ENCODE measurements at places on chromosomes 6 and 20.

- no peak for DNase-seq
These were observed 62.7 kb downstream of the DZANK1 start for GRCh38 chr20:18404172-18404571.

DNA sequence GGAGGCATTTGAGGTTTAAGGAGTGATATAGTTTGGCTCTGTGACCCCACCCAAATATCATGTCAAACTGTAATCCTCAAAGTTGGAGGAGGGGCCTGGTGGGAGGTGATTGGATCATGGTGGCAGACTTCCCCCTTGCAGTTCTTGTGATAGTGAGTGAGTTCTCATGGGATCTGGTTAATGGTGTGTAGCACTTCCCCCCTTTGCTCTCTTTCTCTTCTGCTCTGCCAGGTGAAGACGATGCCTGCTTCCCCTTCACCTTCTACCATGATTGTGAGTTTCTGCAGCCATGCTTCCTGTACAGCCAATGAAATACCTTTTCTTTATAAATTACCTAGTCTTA is 1.7 kb upstream of the HDDC2 start:
- no peak for DNase-seq

DNA sequence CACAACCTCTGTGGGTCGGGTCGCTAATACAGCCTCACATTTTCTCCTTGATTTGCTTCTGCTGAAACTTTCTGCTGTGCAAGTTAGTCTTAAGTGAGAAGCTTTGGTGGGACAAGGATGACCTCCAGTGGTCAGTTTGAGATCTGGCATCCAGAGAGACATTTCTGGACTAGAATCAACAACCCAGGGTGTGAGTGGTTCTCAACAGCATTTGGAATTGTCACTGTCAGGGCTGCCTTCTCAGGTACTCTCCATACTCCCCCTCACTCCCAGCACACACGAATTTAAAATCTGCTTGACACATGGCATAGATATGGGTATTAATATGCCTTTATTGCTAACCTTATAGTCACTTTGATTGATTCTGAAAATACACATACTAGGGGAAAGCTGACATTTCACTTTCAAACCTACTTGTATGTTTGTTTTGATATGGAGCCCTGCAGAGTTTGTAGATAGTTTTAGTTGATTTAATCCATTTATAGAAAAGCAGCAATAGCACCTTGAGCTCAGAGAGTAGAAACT is 13.2 kb downstream of the OTOR start:
- DNase-seq = peak; percentile 3

DNA sequence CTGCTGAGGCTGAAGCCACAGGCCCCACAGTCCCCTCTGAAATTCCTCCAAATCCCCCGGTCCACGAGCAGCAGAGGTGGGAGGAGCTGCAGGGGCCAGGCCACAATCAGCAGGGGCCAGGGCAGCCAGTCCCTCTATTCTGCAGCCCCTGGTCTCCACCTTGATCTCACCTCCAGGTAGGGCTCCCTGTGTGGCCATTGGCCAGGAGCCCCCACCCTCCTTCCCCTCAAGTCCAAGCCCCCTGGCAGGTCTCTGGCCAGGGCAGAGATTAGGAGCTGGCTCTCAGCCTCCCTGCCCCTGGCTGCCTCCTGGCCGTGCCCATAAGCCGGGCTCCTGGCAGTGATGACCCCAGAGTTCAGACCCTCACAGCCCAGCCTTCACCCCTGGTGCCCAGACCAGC is 34.7 kb downstream of the YTHDF1 start:
- no peak for DNase-seq

- DNase-seq = no peak
These were observed 25.5 kb downstream of the FASTKD5 start for GRCh38 chr20:3134151-3134550.

- DNase-seq = no peak
These were observed 113.4 kb downstream of the NFATC2 start for GRCh38 chr20:51429144-51429482.

- no peak for DNase-seq
These were observed 62.4 kb downstream of the TMEM242 start for GRCh38 chr6:157260735-157261410.

DNA sequence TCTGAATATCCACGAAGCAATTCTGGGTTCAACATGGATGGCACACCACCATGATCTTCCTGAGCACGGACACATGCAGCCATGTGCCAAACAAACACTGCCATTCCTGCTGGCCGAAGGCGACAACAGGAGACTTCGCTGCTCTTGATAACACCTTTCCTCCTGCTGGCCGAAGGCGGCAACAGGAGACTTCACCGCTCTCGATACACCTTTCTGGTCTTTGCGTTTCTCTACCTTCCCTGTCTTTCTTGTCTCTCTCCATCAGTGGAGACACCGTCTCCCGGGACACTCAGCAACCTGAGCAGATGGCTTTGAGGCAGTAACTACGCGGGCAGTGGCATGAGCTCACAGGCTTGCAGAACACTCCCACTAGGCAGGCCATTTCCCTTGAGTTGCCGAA is 54.9 kb upstream of the MPC1 start:
- no peak for DNase-seq

DNA sequence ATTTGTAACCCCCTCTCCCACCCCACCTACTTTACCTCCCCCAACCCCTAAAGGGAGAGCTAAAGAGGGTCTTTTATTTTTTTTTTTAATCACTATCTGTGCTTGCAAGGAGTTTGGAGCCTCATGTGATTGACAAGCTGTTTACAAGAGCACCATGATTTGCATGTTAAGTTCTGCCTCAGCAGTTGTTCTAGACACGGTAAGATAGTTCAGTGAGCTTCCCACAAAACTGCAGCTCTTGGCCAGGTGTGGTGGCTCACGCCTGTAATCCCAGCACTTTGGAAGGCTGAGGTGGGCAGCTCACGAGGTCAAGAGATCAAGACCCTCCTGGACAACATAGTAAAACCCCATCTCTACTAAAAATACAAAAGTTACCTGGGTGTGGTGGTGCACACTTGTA is 5.0 kb upstream of the PXDC1 start:
- DNase-seq = no peak

DNA sequence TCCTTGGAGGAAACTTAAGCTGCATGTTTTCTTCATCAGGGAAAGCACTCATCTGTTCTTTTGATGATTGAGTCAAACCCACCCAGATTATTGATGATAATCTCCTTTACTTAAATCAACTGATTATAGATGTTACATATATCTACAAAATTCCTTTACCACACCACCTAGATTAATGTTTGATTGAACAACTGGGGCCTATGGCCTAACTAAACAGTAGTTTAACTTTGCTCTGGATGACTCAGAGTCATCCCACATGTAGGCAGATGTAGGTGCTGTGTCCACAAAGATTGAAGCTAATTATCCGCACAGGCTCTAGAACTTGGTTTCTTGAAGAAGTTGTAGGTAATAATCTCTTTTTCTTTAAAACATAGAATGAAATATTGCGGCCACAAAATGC is 42.2 kb downstream of the PKIB start:
- DNase-seq = no peak

DNA sequence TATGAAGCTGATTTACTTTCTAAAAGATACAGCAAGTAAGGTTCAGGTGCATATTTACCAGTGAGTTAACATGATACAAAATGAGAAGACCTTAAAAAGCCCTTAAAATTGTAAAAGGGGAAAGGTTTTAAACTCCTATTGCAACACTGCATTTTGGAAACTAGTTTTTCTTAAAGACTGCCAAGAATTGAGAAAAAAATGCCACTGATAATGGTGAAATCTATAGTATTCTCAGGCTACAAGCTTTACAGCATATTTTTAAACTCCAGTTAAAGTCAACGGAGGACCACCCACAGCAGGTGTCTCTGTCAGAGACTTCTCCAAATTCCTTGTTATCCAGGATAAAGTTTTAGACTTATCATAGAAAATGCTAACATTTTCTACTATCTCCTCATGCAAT is 53.6 kb downstream of the ELOVL5 start:
- no peak for DNase-seq
